ENCODE measurements at places on chromosomes 7 and 10.
A peak's percentile ranks its signal among the peaks of the same experiment; 100 is the strongest.

- no peak for DNase-seq
Observed at GRCh38 chr10:49194212-49194920, 6.2 kb upstream of the TMEM273 start.

DNA sequence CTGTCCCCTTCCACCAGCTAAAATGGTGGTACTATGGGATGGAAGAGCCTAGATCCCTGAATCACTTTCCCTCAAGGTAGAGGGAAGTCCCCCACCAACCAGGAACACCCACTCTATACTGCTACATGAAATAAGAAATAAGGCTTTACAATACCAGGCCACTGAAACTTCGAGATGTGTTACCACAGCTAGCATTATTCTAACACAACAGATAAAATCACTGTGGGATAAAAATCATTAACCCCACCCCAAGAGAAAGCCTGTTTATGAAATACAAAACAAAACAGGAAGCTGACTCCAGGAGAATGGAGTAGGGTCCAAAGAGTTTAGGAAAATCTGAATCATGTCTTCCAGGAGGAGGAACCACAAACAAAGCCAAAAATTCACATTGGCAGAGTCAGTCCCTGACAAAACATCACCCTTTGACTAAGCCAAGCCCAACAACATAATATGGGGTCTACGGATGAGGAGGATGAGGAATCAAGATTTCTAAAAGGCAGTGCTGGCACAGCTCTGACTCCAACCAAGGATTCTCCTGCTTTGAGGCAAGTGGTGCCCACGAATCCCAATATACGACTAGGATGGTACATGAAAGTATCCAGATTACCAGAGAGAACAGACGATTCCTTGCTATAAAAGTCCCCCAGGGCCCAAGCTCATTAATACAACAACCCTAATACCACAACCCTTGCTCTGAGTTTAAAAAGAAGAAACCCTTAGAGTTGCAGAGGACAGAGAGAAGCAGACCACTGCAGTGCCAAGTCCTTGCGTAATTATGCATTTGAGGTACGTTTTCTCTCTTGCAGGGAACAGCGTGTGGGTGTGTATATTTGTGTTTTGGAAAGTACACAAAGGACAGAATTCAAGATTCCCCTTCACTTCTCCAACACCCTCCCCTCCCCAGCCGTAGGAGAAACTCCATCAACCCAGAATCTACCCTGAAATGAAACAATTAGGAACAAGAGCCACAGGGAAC is 23.7 kb downstream of the XPNPEP1 start:
- DNase-seq = peak; percentile 94

- no peak for DNase-seq
Observed at GRCh38 chr10:125592897-125593296, 90.1 kb downstream of the TEX36 start.

DNA sequence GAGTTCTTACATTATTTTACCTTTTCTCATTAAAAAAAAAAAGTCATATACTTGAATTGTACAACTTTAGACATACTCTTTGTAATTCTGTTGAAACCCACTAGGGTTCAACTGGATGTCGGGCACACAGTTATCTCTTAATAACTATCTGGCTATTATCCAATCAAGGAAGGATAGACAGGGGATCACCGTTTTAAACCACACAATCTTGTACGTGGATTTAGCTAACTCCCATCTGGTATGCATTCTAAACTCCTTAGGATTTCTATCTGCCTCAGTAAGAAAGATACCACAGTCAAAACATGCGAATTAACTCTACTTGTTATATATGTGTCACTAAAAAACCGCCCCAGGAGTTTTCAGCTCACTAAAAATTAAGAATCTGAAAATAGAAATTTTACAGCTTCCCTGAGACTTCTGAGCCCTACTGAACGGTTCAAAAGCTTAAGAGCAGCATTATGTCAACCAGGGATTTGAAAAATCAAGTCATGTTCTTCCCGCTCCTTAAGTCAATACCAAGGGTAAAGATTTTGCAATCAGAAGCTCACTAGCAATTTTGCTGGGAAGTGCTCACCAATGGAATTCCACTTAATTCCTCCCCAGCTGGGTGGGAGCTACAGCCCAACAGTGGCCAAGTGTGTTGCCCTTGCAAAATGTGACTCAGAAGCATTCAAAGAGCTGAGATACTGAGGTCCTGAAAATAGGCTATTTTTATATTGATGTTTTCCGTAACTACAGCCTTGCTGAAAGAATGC is 267.0 kb downstream of the FRMD4A start:
- DNase-seq = peak; percentile 72

GRCh38 chr10:69391158-69391557 is 25.6 kb downstream of the TACR2 start:
- no peak for DNase-seq

DNA sequence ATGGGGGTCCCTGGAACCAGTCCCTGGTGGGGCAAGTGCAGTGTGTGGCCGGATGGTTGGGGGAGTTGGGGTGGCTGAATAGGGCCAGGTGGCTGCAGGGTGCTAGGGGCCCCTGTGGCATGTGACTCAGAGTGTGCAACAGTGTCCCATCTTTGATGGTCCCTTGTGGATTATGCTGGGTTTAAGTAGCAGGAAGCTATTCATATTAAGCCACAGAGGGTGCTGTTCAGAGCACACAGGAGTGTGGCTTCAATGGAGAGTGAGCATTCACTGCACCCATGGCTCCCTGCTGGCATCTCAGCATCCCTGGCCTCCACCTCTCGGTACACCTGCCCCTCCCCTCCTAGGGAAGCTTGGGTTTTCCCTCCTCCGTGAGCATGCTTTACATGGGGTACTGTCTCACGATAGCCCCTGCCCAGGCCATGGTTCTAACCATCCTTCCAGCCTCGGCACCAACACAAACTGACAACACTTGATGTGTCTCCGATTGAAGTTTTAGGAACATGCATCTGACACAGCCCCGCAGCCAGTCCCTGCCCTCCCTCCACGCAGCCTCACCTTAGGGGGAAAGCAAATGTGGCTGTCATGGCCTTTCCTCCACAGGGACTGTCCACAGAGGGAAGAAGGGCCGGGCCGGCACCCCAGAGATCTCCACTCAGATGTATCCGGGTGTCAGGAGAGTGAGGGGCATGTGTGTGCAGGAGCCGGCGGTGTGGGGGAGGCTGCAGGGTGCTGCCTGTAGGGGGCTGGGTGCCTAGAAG is 30.4 kb upstream of the PPIF start:
- DNase-seq = peak; percentile 42

Data from GM23248 (cell line).